Non-pigmented ciliary epithelial cell (primary cell): ENCODE measurements at places on chromosomes 7 and 10.

DNA sequence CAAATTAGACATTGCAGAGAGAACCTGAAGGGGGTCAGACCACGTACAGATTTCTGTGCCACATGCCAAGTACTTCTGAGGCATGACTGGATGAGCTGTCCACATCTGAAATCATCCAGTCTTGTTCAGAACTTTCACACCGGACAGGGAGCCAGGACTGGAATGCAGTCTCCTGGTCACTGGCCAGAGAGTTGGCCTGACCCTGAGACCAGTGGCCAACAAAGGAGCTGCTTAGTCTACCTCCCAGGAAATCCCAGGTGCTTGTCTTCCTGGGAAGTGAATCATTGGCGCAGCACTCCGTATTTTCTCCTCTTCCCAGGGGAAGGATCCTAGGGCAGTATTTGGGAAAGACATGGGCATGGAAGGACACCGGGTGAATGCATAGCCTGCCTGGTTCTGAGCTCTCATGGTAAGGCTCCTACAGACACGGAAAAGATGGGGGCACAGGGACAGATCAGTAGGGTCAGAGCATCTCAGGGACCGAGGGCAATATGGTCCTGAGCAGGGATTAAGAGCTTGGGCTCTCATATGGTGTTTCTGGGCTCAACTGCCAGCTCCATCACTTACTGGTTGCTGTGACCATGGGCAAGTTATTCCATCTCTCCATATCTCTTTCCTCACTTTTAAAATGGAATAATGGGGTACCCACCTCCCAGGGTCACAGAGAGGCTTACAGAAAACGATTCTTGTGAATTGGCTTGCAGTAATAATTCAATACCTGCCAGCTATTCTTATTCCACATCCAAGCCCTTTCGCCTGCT is 1.3 kb upstream of the SCD start:
- DNase-seq: no peak

GRCh38 chr10:37563107-37563714 is 294.2 kb downstream of the ZNF248 start:
- DNase-seq: no peak

- no peak for DNase-seq
Observed at GRCh38 chr10:30742471-30742870, 112.9 kb upstream of the LYZL2 start.

GRCh38 chr10:24723386-24723787 is 300 bp downstream of the ARHGAP21 start:
- DNase-seq: no peak

- DNase-seq: no peak
Observed at GRCh38 chr7:4633012-4633411, 49.1 kb upstream of the FOXK1 start.

DNA sequence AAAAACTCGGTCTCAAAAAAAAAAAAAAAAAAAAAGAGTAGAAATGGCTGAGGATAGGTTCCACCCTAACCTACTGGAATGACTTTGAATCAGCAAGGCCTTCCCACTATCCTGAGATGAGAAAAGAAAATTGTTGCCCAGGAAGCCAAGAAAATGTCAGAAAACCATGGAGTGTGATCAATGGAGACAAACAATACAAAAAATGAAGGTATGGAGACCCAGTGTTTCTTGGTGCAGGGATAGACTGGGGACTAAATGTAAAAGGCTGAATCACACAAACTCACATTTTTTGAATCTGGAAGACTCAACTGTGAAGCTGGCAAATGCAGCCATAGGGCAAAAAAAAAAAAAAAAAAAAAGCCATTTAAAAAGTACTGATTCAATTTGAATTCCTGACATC is 364.3 kb upstream of the ANKRD30A start:
- DNase-seq: no peak

DNA sequence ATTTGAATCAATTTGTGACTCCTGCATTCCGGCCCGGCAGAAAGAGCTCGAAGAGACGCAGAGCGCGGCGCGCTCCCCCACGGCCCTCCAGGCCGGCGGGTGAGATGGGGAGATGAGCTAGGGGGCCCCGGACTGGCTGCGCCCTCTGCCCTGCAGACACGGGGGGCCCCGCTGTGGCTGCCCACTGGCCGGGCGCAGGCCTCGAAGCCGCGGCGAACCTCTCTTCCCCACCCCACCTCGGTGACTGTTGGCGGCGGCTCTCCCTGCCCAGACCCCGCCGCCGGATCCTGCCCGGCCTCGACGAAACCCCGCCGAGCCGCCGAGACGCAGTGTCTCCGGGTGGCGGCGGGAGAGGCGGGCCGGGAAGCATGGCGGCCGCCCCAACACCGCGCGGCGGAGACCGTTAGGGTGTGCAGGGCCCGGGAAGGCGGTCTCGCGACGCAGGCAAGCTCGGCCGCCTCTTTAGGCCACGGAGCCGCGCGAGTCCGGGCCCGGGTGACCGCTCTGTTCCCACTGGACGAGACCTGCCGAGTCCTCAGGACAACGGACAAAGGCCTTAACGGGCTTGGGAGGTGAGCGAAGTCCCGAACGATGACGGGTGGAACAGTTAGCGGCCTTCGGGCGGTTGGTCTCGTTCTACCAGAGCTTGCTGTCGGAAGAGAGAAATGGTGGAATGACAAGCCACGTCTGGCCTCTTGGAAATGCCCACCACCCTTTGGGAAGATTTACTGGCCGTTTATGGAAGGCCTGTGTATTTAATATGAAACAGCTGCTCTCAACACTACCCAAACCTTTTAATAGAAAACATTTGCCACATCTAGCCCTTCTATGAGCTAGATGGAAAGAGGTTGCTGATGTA is 24.3 kb downstream of the NUP42 start:
- no peak for DNase-seq

DNA sequence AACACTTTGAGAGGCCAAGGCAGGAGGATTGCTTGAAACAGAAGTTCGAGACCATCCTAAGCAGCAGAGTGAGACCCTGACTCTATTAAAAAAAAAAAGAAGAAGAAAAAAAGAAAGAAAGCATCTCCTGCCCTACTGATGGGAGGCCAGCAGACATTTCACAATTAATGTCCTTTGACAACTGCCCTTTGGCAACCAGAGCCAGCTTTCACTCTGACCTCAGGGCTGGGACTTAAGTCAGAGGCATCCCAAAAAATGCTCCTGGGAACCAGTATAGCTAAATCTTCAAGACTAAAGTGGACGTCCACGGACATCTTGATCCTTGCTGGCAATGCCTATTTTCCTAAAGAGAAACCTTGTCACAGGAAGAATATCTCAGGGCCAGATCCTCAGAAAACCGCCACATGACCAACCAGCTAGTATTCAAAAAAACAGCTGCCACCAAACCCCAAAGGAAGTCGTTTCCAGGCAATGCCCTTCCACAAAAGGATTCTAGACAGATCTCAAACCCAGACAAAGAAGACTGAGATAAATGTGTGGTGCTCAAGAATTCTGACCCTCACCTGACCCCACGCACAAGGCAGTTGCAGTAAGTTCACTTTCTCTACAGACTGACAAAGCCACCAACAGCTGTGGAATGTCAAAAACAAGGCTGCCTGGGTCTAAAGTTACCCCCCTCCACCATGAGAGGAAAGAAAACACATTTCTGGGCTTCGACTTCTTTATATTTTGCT is 18.4 kb downstream of the GFRA1 start:
- no peak for DNase-seq

GRCh38 chr7:2182461-2182860 is 50.3 kb downstream of the MAD1L1 start:
- DNase-seq: no peak

GRCh38 chr7:117630501-117630900 is 150.7 kb downstream of the CFTR start:
- DNase-seq: no peak

DNA sequence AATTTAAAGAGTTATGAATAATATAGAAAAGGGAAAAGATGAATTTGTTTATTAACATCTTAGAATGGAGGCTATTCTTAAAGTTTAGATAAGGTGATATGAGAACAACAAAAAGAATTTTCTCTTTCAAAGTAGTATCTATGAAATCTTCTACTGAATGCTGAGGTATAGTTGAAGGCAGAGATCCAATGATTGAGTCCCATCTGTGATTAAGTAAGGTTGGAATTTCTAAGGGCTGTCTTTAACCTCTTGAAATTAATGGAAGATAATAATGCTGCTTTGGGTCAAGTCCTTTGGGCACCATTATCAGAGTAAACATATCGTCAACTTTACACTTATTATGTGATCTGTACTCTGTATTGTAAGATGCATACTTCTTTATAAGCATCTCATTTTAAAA is 307.9 kb downstream of the PRKG1 start:
- DNase-seq: no peak

DNA sequence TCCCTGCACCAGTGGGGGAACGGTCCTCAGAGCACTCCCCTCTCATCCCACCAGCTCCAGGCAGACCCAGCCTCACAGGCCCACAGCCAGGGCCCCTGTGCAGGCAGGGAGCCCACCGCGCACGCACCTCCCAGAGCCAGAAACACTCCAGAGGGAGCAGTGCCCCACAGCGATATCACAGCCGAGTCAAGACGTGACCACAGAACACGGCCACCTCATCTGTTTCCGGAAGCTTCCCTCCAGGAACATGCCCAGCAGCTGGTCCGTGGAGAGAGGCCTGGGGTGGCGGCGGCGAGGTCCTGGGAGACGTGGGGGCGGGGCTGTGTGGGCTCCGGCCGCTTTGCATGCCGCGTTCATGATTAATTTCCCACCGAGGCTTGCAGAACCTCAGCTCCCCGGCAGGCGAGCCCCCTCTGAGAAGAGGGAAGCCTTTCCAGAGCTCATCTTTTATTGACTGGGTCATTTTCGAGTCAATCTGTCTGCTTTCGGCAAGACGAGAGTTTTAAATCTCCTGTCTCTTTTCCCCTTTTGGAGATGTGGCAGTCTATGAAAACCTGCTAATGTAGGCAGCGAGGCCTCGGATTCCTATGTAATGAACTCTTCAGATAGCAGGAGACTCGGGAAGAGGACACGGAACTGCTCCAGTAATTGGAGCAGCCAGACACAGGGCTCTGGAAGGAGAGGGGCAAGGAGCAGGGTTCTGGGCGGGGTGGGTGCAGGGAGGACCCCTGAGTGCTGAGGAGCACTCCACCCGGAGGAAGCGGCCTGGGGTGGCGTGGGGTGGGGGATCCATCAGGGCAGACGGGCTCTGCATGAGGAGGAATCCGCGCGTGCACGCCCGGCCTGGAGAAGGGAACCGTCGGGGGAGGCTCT is 242.8 kb downstream of the ELFN1 start:
- DNase-seq: peak; percentile 61

DNA sequence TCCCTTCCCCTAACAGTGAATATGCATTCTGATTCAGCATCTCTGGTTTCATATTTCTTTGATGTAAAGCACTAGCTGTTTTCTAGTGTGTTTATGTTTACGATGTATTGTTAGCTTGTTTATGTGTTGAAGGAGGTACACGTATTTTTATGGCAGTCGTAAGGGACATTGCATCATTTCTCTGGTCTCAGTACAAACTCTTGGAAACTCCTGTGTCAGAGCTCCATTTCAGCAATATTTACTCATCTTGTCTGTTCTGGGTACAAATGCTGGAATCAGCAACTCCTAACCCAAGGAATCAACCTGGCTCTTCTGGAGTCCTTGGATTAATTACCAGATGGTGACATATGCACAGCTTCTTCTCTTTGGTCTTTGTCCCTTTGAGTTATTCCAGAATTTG is 270.0 kb upstream of the PLXDC2 start:
- DNase-seq: no peak

DNA sequence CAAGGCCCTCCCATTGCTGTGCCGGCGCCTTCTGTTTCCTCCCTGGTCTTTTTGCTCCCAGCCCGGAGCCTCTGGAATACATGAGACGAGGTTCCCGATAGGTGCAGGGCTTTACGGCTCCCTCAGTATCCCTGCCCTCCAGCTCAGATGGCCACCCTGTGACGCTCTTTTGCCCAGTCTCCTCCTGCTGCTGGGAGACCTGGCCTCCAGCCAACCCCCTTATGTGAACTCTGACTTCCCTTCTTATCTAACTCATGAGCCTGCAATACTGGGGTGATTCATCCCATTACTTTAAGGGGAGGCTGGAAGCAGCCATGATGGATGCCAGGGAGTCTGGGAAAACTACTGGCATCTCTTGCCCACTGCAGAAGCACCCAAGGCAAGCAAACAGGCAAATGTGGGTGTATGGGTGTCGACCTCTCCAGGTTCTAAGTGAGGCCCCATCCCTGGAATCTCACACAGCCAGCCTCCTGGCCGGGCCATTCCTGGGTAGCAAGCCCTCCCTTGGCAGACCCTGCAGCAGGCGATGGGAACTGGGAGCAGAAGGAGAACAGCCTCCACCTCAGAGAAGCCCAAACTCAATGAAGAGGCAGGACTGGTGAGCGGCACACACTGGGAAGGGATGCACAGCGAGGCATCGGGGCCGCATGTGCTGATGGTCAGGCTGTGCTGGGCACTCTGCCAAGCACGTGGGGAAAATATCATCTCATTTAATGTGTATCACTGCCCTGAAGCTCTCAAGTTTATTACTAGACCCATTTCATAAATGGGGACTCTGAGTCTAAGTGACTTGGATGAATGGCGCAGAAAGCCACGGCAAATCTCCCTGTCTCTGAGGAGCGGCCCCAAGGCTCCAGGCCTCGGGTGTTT is 97.5 kb downstream of the FAM53B start:
- DNase-seq: peak; percentile 35

DNA sequence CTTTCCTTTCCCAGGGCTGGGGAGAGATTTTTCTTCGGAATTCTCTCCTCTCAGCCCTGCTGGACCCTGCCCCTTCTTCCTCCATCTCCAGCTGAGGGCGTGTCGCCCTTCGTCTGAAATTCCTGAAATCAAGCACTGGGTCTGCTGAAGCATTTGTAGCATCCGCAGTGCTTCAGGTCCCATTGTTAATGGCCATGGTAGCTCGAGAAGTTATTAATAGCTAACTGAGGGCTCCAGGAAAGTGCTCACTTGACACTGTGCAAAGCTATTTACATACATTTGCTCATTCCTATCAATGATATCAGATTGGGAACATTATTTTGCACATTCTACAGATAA is 515 bp downstream of the FAM149B1 start:
- DNase-seq: no peak

- DNase-seq: no peak
Observed at GRCh38 chr10:43251419-43252165, 15.3 kb downstream of the RASGEF1A start.

DNA sequence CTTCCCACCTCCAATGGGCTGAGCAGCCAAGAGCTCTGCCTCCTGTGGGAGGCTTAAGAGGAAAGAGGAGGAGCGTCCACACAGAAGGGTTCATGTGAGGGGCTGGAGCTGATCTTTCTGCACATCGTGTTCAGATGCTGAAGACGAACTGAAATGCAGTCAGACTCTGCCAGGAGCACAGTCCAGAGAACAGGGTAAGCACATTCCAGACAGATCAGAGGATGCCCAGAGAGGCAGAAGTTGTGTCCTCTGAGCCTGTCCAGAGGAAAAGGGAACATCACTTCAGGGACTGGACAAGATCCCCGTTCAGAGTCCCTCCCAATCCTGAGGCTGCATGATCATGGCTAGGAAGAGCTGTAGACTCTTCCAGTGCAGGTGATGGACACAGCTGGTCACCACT is 72.9 kb downstream of the ITIH5 start:
- DNase-seq: no peak

DNA sequence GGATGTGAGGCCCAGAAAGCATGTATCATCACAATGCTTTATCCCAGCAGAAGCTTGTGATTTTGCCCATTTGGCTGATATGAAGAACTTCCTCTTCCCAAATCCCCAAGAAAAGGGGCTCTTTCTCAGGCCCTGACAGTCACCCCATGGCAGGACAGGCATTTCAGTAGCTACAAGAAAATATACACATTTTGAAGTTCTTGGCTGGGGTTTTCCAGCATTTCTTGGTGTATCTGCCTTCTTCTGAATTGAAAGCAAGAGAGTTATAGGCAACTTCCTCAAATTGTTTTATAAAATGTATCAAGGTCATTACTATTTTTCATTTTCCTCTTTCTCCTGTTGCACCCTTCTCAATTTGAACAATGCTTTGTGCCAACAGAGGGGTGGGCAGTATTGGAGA is 63.3 kb upstream of the PDLIM1 start:
- DNase-seq: no peak
